ENCODE measurements at places on chromosomes 5 and 9.

DNA sequence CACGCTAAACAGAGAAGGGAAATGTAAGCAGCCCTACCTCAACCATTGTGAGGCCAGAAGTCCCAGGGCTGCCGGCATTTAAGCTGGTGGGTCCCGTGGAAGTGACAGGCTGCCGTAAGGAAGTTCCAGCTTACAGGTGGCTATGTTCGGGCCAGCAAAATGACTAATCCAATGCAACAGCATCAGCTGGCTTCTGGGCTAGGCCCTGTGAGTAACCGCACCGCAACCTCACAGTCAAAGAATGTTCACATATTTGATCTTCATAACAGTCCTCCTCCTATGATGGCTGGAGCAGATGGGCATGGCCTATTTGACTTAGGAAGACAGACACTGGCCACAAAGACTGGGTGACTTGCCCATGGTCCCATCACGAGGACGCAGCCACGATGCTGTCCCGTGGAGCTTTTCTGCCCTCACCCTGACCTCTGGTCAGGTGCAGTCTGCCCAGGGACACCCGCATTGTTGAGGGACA lies 88.2 kb downstream of the LIFR start:
- no peak for DNase-seq

GRCh38 chr5:144100702-144101101 lies 69.8 kb downstream of the YIPF5 start:
- no peak for DNase-seq

DNA sequence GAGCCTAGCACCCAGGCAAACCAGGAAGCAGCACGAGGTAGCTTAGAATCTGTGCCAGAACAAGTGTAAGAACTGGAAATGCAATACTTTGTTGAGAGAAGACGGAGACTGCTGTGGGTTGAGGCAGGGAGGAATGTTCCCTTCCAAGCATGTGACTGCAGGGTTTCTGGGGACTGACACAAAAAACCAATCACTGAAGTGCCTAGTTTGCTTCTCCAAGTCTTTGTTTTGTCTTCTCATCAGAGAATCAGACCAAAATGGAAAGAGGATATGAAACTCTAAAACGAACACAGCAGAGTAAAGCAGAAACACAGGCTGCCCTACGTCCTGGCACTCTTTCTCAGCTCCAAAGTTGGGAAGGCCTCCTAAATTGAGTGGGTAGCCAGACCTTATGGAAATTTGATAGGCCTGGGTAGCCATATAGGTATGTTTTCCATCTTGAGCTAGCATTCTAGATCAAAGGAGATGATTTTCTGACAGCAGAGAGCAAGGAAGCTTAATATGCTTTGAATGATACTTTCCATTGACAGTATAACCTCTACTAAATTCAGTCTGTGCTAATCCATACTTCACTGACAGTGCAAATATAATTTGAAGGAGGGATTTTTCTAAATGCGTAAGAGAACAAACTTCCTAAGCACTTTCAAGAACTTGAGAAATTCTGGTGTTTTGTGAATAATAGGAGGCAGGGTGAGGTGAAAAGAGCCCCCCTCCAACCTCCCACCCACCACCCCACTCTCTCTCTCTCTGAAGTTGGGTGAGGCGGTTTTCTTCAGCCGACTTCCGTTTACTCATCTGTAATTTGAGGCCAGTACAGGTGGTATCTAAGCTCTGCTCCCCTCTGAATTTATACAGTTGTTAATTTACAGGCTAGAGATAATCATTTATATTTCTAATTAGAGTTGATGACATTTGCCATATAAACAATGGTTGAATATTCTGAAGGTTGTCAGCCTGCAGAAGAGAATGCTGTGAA lies 5.5 kb downstream of the ADRB2 start:
- DNase-seq: no peak

- no peak for DNase-seq
Measured at GRCh38 chr5:74232276-74232675, 408.3 kb downstream of the ENC1 start.

- no peak for DNase-seq
Measured at GRCh38 chr5:31563216-31563615, 31.1 kb downstream of the C5orf22 start.

DNA sequence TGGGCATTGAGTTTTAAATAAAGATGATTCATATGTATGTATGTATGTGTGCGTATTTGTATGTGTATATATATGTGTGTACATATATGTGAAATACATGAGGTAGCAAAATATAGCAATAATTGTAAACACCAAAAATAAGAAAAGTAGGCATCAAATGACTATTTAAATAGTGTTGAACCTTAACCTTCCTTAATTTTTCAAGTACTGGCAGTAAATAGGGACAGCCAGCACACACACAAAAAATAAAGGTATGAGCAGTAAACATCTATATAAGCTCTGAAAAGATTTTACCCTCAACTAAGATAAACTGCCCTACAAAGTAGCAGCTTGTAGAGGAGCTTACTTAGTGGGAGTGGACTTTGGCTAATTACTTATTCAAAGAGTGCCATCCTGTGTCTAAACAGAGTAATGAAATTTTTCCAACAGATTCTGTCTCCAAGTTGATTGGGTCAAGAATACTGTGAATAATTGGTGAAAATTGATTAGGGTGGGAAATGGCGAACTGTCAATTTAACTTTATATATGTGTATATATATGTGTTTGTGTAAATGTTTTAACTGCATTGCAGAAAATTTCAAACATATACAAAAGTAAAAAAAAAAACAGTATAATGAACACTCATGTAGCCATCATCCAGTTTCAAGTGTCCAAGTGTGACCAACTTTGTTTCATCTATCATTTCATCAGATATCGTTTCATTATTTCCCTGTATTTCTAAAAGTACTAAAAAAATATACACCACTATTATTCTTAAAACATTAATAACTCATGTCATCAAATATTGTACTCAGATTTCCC lies 2.0 kb upstream of the ADAMTS6 start:
- DNase-seq: no peak

DNA sequence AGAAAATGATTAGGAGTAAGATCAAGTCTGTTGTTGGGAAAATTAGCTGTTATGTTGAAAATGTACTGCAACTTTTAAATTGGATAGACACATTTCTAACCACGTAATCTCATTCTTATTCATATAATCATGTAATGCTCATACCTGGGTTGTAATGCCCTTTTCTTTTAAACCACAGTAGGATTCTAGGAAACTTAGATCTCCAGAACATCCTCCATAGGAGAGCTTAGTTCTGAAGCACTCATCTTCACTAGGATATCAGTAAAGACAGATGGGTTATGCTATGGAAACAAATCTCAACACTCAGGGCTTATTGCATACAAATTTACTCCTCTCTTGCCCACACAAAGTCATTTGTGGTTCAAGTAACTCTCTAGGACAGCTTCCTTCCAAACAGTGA lies 34.8 kb upstream of the ANXA1 start:
- DNase-seq: no peak

DNA sequence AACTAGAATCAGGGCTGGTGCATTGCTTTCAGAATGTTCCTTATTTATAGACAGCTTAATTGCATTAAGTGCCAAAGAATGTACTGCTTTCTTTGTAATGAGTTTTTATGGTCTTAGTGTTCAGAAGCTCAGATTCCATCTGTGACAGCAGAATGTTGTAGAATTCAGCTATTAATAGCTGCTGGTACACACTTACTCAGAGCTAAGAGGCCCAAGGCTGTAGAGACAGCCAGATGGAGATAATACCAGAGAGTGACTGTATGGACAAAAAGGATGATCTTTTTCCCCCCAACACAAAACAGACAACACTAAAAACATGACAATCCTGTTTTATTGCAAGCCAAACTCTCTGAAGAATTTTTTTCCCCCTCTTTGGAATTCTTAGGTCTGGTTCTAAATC lies 50.2 kb downstream of the PPP2R2B start:
- DNase-seq: no peak

DNA sequence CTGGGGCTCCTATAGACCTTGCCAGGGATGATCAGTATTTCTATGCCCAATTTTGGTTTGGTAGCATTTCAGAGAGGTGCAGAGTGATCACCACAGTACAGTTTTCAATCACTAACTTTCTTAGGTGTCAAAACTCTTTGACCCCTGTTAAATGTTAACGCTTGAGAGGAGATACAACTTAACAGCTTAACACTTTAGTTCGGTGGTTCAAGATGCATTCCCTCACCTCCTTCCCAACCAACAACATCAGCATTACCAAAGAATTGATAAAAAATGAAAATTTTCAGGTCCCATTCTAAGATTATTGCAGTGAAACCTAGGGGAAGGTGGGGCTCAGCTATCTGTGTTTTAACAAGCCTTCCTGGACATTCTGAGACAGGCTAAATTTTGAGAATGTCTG lies 16.2 kb downstream of the ALDH1A1 start:
- no peak for DNase-seq

DNA sequence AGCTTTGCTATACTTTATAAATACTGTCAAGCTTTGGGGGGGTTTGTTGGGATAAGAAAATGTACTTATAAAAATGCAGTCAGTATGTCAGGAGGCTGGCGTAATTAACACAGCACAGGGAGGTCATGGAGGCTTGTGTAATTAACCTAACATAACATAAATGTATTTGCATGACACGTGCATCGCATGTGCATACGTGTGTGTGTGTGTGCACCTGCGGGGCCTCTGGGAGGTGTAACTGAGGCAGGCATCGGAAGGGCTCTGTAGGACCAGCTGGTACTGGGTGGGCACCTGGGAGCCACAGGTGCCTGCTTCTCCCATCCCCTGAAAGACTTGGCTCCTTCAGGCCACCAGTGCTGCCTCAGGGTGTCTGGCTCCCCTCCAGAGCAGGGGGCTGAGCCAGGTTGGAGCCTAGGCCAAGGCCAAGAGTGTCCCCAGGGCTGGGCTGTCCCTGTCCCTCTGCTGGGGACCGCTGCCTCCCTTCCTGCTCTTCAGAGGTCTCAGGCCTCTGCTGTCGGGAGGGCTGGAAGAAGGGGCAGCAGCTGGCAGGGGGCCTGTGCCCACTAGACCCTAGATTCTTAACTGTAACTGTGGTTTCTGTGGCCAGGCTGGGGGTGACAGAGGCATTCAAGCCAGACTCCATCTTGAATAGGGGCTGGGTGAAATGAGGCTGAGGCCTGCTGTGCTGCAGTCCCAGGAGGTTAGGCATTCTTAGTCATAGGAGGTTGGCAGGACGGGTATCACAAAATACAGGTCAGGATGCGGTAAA lies 9.0 kb downstream of the FCN2 start:
- no peak for DNase-seq

GRCh38 chr9:87826331-87826730 lies 56.3 kb upstream of the SPATA31E1 start:
- DNase-seq: no peak

DNA sequence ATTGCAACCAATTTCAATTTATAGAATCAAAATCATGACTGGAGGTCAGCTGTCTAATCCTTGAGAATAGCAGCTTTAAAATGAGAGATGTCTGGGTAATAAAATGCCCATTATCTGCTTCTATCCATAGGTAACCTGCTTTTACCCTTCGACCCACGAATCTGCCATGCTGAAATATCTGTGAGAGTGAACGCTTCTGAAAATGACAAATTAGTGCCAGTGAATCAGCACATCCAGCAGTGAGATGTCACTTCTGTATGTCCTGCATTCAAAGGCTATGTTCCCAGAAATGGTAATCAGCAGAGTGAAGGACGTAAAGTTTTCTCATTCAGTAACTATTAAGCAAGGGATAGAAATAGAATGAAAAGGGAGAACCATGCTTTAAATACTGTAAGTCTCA lies 532.4 kb upstream of the ITGA1 start:
- no peak for DNase-seq

DNA sequence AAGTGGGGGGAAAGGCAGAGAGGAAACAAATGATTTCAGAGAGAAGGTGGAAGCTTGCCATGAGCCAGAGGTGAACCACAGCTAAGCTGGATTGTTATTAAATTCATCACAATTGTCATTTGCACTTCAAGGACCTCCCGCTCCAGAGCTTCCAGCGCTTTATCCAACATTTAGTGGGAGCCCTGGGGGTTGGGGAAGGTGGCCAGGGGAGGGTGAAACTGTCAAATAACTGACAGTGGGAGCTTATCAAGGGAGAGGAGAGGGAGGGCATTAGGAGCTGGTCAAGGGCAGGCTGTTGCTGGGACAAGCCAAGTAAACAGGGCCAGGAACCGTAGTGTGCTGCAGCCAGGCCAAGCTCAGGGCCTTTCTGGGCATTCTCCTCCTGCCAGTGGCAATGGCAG lies 71.5 kb downstream of the SIL1 start:
- no peak for DNase-seq

- DNase-seq: no peak
Measured at GRCh38 chr5:77409870-77410621, 82.1 kb downstream of the WDR41 start.

DNA sequence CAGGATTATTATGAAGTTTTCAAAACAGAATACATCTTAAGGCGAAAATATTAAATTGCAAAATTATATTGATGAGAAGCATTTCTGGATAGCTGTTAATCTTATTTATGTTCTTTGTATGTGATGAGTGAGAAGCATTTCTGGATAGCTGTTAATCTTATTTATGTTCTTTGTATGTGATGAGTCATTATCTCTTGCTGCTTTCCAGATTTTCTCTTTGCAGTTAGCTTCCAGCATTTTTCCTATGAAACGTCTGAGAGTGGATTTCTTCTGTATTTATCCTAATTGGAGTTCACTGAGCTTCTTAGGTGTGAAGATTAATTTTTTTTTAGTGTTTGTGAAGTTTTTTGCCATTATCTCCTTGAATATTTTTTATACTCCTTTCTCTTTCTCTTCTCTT lies 8.2 kb downstream of the TMEM232 start:
- DNase-seq: no peak

GRCh38 chr5:10192309-10192708 lies 57.4 kb downstream of the ATPSCKMT start:
- no peak for DNase-seq

DNA sequence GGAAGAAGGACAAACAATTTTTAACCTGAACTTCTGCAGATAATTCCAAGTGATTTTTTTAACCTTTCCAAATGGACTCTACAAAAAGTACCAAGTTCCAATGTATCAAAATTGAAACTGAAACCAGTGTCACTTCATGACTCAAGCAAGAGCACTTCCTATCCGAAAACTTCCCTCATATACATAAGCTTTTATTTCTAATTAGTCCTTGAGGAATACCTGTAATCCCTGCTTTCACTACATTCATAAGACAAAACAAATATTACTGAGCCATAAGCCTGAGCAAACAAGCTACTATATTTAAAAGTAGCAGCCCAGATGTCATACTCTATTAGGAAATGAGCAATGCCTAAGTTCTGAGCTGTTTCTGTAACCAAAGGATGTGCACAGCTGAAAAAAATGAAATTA lies 224.4 kb downstream of the EBF1 start:
- DNase-seq: no peak

GRCh38 chr5:93401634-93402213 lies 179.3 kb downstream of the NR2F1-AS1 start:
- DNase-seq: no peak

- peak; percentile 73 for DNase-seq
Measured at GRCh38 chr9:121450241-121450640, 49.4 kb downstream of the GGTA1 start.

- no peak for DNase-seq
Measured at GRCh38 chr9:135507104-135508035, 6.9 kb downstream of the MRPS2 start.

Data from DMS153 (cell line).